ENCODE measurements at places on chromosomes 5 and 9. TPM values are rescaled to one million over a fixed set of nuclear protein-coding genes. Genes with fewer than 3 reads are reported as not detected.

- no peak overlapping the region for H3K27ac ChIP-seq
- H3K27me3 ChIP-seq, result no peaks in the 10 kb centered on the region
Observed at GRCh38 chr9:18848657-18849056, 184.4 kb downstream of the SAXO1 start.

- H3K27me3 ChIP-seq, result no peaks in the 10 kb centered on the region
- DNase-seq, result no peak
- H3K27ac ChIP-seq, result no peak overlapping the region
- H3K4me1 ChIP-seq, result peaks cover under 1% of the 10 kb centered on the region
- H3K36me3 ChIP-seq, result no peaks in the 10 kb centered on the region
Observed at GRCh38 chr5:68652534-68652965, 437.0 kb downstream of the PIK3R1 start.

The FOXD4L5 gene
- total RNA-seq, result not detected

The DOCK2 gene
- total RNA-seq, result 203 TPM

GRCh38 chr5:87282269-87282668 lies 14.6 kb downstream of the RASA1 start:
- peak overlapping the region; percentile 77 for H3K27ac ChIP-seq
- peaks cover 20% of the 10 kb centered on the region for H3K36me3 ChIP-seq
- DNase-seq, result no peak
- no peaks in the 10 kb centered on the region for H3K27me3 ChIP-seq

- no peak for DNase-seq
- no peak overlapping the region for H3K27ac ChIP-seq
- no peak overlapping the region for H3K4me3 ChIP-seq
Observed at GRCh38 chr9:106976772-106977171, 113.8 kb downstream of the ZNF462 start.

Measured in activated naive CD4-positive, alpha-beta T cell treated with anti-CD3 and anti-CD28 coated beads for 36 hours (primary cell).